ENCODE measurements at places on chromosomes 11 and 22.

- no peak for DNase-seq
These were observed 183.7 kb downstream of the BRD1 start for GRCh38 chr22:49643998-49644397.

DNA sequence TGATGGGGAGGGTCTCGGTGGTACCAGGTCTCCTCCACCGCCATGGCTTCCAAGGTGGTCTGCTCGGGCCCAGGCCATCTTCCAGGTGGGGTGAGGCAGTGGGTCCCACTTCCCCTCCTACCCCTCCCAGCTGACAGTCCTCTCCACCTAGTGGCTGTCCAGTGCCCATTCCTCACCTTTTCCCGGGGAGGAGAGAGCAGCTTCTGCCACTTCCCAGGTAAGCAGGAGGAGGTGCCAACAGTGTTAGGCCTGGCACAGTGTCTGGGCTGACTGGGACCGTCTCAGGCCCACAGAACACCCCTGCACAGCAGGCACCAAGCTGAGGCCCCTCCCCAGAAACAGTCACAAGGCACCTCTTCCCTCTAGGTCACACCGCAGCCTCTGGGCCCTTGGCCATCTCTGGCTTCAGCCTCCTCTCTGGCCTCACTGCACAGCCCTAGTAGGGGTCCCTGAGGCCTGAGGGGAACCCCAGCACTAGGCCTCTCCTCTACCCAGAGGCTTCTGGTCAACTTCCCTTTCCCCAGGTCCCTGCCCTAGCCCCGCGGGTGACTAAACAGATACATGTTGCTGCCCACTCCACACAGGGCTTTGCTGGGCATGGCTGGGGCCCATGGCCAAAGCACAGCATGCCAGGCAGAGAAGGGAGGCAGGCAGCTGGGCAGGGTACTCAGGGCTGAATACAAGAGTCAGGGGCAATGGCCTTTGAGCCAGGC is 2.3 kb upstream of the ANKRD13D start:
- DNase-seq = no peak

DNA sequence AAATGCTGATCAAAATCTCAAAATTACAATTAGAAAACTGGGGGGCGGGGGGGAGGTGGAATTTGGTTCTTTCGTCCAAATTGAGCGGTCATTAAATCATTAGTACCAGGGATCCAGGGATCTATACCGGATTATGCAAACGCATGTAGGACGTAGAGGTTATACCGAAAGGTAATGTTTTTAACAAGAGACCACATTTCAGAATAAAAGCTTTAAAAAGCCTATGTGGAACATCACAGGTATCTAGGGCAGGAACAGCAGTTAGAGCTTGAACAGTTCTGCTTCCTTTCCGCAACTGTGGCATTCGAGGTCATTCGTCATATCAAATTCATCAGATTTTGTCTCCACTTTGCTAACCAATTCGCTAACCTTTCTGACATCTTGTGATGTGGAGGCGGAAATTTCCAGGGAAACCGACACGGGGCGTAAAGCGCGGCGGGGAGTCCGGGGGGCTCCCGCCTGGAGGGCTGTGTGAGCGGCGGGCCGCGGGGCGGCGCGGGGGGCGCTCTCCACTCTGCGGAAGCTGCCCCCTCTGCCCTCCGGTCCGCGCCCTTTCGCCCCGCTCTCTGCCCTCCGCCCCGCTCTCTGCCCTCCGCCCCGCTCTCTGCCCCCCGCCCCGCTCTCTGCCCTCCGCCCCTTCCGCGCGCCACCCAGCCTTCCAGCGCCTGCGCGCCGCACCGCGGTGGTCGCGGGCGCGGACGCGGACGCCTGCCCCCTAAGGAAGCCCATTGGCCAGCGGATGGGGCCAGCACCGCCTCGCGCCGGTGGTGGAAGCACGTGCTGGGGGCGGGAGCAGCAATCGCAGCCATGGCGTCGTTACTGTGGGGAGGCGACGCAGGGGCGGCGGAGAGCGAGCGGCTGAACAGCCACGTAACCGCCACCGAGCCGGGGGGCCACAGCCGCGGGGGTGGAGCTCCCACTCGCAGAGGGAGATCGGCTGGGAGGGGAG is at the start of gene DDX25:
Gene DDX25, plus strand, starts transcription at position 798 of the 949 bp plus-strand sequence. Its CDS starts 10 bp downstream, at position 808.
- DNase-seq = no peak

DNA sequence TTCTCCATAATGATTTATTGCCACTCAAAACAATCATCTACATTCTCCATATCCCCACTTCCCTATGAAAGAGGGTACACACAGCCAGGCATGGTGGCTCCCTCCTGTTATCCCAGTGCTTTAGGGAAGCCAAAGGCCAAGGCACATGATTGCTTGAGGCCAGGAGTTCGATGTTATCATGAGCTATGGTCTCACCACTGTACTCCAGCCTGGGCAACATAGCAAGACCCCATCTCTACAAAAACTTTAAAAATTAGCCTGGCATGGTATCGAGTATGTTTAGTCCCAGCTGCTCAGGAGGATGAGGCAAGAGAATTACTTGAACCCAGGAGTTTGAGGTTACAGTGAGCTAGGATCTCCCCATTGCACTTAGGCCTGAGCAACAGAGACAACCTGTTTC is 6.0 kb downstream of the HPS5 start:
- DNase-seq = no peak

- DNase-seq = no peak
These were observed 57.8 kb downstream of the CEP164 start for GRCh38 chr11:117385471-117385870.

DNA sequence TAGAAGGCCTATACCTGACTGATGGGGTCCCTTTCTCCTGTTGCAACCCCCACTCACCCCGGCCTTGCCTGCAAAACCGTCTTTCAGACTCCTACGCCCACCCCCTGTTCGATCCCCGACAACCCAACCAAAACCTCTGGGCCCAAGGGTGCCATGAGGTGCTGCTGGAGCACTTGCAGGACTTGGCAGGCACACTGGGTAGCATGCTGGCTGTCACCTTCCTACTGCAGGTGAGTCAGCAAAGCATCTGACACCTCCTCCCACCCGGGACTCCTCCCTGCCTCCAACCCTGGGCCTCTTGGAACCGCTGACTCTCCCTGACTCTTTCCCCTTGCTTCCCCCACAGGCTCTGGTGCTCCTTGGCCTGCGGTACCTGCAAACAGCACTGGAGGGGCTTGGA is 1.2 kb downstream of the ROM1 start:
- no peak for DNase-seq

DNA sequence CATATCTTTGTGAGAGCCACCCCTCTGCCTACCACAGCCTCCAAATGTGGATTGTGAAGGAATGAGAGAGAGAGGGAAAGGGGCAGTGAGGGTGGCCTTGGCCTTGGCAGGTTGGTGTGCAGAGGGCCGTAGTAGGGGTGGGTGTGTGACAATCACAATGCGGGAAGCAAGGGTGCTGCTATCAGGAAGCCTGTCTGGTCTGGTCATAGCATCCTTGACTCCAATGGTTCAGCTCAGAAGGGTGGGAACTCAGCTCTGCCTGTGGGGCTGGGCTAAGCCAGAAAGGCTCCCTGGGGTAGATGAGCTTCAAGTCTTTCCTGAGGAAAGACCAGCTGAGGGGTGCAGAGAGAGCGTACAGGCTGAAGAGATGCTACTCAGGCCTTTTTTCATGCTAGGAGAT is 72.7 kb downstream of the RRM1 start:
- no peak for DNase-seq

GRCh38 chr22:42610186-42610585 is 4.5 kb downstream of the POLDIP3 start:
- no peak for DNase-seq

GRCh38 chr22:28021998-28022660 is 103.1 kb upstream of the PITPNB start:
- DNase-seq = no peak

GRCh38 chr11:70916351-70916750 is 336.0 kb downstream of the SHANK2 start:
- DNase-seq = no peak
